CD8-positive, alpha-beta memory T cell (primary cell): ENCODE measurements at places on chromosomes 6 and 20.

GRCh38 chr20:57713505-57713903 lies 3.7 kb upstream of the PMEPA1 start:
- DNase-seq, result no peak

GRCh38 chr20:19435821-19436220 lies 223.4 kb downstream of the SLC24A3 start:
- DNase-seq, result no peak

GRCh38 chr6:117156741-117157140 lies 108.6 kb upstream of the VGLL2 start:
- no peak for DNase-seq

DNA sequence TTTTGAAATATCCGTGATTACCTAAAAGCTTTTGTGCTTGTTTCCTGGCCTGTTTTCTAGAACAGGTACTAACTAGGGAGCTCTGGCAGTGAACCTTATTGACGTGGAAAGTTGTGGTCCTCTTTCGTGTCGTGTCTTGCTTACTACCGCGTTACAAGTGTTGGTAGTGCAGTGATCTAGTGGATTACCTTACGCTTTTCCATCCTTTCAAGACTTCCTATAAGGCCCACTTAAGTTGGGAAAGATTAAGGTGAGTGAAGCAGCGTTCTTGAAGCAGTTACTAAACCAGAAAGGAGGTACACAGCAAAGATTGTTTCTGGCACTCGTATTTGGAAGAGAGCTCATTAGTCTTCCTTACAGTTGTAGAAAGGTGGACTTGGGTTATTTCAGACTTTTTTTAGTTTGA lies 1.9 kb downstream of the PNRC1 start:
- no peak for DNase-seq

DNA sequence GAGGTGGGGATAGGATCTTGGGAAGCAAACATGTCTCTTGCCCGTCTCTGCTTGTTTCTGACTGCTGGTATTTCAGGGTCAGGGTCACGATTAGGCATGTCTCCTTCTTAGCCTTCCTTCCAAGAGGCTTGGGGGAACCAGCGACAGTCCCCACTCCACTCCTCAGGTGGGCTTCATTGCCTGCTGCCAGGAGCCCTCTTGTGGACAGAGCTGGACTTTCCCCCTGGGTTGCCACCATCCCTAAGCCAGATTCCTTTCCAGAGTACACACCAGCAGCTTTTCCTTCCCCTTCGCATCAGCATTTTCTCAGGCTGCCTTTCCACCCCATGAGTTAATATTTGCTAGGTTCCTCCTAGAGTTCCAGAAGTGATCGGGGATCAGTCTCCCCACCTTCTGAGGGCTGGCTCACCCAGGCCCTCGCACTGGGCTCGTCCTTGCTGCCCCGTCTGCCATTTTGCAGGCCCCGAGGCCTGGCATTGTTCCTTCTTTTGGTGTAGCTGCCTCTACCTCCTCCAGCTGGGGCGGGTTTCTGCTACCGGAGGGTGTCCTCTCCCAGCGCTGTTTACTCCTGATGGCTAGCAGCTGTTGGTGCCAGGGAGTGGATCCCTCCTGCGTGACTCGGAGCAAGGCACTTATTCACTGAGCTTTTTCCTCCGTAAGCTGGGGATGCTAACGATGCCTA lies 8.8 kb upstream of the C20orf144 start:
- peak; percentile 20 for DNase-seq

DNA sequence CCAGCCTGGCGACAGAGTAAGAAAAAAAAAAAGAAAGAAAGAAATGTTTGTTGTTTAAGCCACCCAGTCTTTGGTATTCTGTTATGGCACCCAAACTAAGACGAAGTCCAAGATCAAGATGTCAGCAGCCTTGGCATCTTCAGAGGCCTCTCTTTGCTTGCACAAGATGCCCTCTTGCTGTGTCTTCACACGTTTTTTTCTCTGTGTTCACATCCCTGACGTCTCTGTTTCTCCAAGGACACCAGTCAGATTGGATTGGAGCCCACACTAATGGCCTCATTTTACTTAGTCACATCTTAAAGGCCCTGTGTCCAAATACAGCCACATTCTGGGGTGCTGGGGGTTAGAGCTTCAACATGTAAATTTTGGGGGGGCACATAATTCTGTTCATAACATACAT lies 380.9 kb downstream of the GJA1 start:
- DNase-seq, result no peak

GRCh38 chr6:1558388-1558787 lies 51.3 kb upstream of the FOXC1 start:
- DNase-seq, result no peak

- DNase-seq, result no peak
These were observed 125.1 kb upstream of the RREB1 start for GRCh38 chr6:6982663-6983062.
